ENCODE measurements at places on chromosomes 7 and 10. TPM values are rescaled to one million over a fixed set of nuclear protein-coding genes. Genes with fewer than 3 reads are reported as not detected.

The GBX1 gene
- not detected for total RNA-seq

The TMEM130 gene
- total RNA-seq: not detected

DNA sequence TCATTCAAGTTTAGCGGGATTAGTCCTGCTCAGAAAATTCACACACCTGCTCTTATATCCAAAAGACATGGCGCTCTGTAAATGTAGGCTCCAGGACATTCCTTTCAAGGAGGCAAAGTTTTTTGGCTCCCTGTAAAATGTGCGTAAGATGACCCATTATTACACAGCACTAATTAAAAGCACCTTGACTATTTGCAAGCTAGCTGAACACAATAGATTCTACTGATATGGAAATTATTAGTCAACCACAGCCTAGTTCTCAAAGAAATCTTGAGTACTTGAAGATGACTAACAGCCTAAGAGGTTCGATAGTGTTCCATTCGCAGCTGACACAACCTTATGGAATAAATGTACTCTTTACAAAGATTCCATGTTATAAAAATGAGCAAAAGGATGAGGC lies 175.2 kb downstream of the BMPER start:
- no peaks in the 10 kb centered on the region for H3K27me3 ChIP-seq
- no peak overlapping the region for H3K4me3 ChIP-seq
- no peaks in the 10 kb centered on the region for H3K36me3 ChIP-seq
- H3K4me1 ChIP-seq: no peaks in the 10 kb centered on the region

- H3K4me1 ChIP-seq: no peaks in the 10 kb centered on the region
- no peak overlapping the region for H3K4me3 ChIP-seq
- no peak overlapping the region for H3K27ac ChIP-seq
- no peak for DNase-seq
- H3K27me3 ChIP-seq: no peaks in the 10 kb centered on the region
- no peaks in the 10 kb centered on the region for H3K36me3 ChIP-seq
These were observed 83.4 kb upstream of the SEMA3E start for GRCh38 chr7:83732305-83732704.

- no peaks in the 10 kb centered on the region for H3K27me3 ChIP-seq
- H3K4me3 ChIP-seq: no peak overlapping the region
- H3K4me1 ChIP-seq: no peaks in the 10 kb centered on the region
- no peak overlapping the region for H3K27ac ChIP-seq
- no peaks in the 10 kb centered on the region for H3K36me3 ChIP-seq
These were observed 99.9 kb upstream of the IL6 start for GRCh38 chr7:22627136-22627535.

DNA sequence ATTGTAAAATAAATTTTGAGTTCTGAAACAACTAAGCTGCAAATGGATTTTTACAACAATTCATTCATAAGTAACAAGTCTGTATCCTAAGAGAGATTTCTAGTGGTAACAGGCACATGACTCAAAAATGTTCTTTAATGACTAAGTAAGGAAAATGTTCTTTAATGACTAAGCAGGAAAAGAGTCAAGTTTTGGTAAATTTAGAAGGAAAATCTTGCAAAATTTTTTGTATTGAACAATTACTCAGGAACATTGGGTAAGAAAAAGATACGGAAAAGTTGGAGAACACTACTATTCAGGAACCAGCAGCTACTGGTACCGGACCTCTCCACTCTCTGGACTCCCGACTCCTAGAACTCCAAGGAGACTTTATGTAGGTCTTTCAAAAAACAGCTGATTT lies 33.5 kb downstream of the HYCC1 start:
- H3K4me3 ChIP-seq: no peak overlapping the region
- DNase-seq: no peak
- no peaks in the 10 kb centered on the region for H3K27me3 ChIP-seq
